Stimulated activated CD4-positive, alpha-beta T cell treated with anti-CD3 and anti-CD28 coated beads, Interleukin-2, amount 100 ng/mL, for 4 hours (primary cell): ENCODE measurements at places on chromosomes 3 and 15.

- no peak for DNase-seq
Observed at GRCh38 chr3:128188956-128189355, 35.7 kb downstream of the EEFSEC start.

- no peak for DNase-seq
Observed at GRCh38 chr15:61153291-61153690, 75.8 kb downstream of the RORA start.

DNA sequence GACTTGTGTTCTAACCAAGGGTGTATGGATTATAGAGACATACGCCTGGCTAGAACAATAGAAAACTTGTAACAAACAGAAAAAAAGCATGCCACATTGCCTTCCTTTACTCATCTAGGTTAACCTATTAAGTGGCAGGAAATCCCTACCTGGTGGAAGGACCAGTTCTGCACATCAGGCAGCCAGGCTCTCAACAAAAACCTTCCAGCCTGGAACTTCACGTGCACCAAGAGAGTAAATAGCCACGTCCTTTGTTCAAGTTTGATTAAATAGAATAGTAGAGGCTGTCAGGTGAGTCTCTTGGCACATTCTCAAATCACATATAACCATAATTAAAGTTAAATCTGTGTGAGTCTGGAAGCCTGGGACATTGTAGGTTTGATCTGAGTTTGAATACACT lies 85.0 kb upstream of the DPH6 start:
- DNase-seq: no peak

- DNase-seq: no peak
Observed at GRCh38 chr15:75673426-75674235, 25.9 kb downstream of the SNX33 start.

- DNase-seq: no peak
Observed at GRCh38 chr3:74648107-74648506, 33.6 kb upstream of the CNTN3 start.

DNA sequence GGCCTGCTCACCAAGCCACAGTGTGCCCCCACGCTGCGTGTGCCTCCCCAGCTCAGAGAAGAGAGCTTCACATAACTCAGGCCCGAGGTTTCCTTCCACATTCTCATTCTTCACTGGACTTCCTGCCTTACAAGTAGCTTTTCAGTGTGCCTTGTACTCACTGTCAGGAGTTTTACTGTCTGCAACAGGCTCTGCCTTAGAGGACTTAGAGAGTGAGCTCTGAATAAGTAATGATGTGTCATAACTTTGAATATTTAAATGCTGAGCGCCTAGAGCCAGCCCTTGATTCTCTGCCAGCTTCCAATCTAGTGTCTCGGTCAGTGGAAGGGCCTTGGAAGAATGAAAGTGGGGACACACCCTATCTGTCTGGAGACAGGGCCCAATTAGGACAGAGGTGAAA lies 41.8 kb downstream of the ITGB5 start:
- DNase-seq: no peak
